ENCODE measurements at places on chromosomes 1 and 21. TPM values are rescaled to one million over a fixed set of nuclear protein-coding genes. Genes with fewer than 3 reads are reported as not detected.

Gene NTMT2
- not detected for total RNA-seq

DNA sequence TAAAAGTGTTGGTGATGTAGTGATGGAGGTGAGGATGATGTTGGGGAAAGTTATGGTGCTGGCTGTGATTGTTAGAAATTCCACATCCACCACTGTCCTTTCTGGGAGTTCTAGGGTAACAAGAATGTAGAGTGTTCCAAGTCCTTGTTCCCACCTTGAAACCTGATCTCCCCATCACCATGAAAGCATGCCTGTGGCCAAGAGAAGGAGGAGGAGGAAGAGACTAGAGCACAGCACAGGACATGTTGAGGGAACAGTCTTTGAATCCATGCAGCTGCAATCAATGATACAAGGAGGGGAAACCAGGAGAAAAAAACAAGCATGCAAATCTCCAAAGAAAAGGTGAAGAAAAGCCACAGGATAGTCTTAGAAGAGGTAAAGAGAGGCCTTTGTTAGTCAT, 45.9 kb upstream of the ARTN start:
- no peak for DNase-seq

DNA sequence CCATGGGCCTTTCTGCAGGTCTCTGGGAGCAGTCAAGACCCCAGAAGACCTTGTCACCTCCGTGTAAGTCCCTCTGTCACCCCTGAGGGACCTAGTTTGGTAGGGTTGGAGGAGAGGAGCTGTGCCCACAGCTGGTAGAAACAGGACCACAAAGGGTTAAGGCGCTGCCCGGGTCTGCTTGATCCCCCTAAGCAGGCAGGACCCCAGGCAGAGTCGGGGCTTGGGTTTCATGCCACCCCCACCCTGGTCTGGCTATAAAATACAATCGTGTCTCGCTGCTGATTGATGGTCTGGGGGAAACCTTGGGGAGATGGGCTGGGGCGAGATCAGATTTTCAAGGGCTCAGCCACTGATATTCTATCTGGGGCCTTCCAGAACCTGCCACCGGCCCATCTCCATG, 50.9 kb downstream of the TAS1R2 start:
- DNase-seq = no peak

DNA sequence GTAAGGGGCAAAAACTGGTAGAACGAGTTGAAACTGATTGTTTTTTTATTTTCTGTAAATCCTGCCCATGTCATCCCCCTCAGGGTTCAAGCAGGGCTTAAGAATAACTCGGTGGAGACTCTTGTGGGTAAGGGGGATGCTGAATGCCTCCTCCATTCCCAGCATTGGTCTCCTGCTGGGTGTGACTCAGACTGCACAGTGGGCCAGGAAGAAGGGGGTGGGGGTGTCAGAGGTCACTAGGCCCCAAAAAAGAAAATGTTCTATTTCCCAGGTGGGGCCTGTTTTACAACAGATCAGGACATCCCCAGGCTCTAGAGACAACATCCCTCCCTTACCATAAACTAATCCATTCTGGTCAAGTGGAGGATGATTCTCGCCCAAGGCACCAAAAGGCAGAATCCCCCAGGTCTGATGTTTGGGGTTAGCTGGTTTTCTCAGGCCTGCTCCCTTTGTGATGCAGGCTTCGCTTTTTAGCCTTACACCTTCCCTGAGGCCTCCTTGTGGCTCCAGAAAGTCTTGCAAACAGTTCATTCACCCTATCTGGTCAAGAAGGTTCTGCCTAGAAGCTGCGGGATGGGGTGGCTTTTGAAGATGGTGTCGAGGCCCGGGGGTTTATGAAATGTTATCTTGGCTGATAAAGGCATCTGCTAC, 10.7 kb upstream of the GRHL3 start:
- DNase-seq = no peak

- DNase-seq = no peak
These were observed 297.9 kb upstream of the GREM2 start for GRCh38 chr1:240909701-240910457.

Measured in pulmonary artery endothelial cell (primary cell).